ENCODE measurements at places on chromosomes 4 and X.

DNA sequence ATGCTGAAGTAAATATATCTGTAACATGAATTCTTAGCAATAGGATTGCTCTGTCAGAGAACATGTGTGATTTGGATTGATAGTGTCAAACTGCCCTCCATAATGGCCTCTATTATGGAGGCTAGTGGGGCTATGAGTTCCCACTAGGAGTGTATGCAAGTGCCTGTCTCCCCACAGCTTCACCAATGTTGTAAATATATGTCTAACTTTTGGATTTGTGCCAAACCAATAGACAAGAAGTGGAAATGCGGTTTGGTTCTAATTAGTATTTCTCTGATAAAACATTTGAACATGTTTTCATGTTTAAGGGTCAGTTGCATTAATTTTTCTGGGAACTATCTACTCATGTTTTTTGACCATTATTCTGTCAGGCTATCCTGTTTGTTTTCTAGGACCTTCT is 28.1 kb downstream of the GPAT3 start:
- no peak for DNase-seq

GRCh38 chr4:119623025-119623424 is 5.6 kb downstream of the PDE5A start:
- DNase-seq, result no peak

DNA sequence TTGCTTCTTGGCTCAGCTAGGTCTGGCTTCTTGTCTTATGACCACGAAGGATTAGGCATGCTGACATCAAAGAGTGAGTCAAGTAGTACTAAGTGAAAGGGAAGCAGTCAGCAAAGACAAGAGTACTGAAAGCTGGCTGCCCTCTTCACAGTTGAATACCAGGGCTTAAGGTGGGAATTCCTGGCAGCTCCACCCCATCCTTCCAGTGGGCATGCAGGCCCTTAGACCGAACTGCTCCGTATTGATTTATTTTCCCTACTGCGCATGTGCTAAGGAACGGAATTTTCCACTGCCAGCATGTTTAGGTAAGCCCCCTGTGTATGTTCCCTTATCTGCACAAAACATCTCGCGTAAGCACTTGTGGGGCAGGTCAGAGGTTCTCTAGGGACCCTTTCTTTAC is 2320.1 kb downstream of the ARAP2 start:
- DNase-seq, result no peak

GRCh38 chrX:37653397-37654085 is 32.0 kb upstream of the XK start:
- no peak for DNase-seq

DNA sequence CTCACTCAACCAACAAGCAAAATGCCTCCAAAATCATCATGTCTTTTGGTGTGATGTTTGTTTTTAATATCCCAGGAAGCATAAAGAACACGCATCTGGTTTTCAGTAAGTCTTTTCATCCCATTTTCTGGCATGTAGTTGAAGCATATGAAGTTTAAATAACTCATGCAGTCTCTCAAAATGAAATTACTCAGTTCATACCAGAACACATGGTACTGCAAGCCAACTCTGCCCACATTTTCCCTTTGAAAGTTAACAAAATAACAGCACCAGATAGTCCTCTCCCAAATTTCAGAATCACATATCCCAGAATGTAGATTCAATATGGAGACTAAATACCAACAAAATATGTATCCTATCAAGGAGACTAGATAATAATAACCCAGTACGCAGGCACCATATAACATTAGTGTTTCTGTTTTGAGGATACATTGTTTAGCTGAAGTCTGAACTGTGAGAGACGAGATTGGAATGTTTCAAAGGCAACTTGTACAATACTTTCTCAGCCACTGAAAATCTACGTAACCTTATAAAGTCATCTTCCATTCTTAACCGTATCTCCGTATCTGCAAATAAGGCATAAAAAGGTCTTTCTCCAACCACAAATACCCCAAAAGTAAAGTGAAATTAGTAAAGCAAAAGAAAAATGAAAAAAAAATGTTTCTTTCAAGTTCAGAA is 23.1 kb downstream of the CORIN start:
- DNase-seq, result no peak
